HEK293T (cell line): ENCODE measurements at places on chromosomes 11 and 22.

- no peak for DNase-seq
Observed at GRCh38 chr11:66280428-66280827, 2.5 kb downstream of the CNIH2 start.

- no peak for DNase-seq
Observed at GRCh38 chr11:47340980-47341775, 11.3 kb downstream of the MYBPC3 start.

DNA sequence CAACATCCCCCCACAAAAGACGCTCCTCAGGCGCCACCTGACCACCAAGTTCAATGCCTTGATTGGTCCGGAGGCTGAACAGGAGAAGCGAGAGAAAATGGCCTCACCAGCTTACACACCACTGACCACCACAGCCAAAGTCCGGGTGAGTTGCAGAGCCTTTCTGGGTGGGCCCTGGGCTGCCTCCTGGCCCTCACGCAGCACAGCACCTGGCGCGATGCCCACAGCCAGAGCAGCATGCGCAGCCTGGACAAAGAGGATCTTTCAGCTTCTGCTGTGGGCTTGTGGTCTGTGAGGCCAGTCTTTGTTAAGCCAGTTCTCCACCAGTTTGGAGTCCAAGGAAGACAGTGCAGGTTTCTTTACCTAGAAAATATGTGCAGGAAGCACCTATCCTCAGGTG is 21.6 kb downstream of the CYB5R2 start:
- no peak for DNase-seq

- DNase-seq: no peak
Observed at GRCh38 chr11:46347637-46348311, 511 bp downstream of the DGKZ start.

GRCh38 chr11:62374801-62375200 is 37.6 kb downstream of the ASRGL1 start:
- DNase-seq: no peak

- peak; percentile 81 for DNase-seq
Observed at GRCh38 chr11:57349491-57350274, 11.5 kb downstream of the P2RX3 start.

DNA sequence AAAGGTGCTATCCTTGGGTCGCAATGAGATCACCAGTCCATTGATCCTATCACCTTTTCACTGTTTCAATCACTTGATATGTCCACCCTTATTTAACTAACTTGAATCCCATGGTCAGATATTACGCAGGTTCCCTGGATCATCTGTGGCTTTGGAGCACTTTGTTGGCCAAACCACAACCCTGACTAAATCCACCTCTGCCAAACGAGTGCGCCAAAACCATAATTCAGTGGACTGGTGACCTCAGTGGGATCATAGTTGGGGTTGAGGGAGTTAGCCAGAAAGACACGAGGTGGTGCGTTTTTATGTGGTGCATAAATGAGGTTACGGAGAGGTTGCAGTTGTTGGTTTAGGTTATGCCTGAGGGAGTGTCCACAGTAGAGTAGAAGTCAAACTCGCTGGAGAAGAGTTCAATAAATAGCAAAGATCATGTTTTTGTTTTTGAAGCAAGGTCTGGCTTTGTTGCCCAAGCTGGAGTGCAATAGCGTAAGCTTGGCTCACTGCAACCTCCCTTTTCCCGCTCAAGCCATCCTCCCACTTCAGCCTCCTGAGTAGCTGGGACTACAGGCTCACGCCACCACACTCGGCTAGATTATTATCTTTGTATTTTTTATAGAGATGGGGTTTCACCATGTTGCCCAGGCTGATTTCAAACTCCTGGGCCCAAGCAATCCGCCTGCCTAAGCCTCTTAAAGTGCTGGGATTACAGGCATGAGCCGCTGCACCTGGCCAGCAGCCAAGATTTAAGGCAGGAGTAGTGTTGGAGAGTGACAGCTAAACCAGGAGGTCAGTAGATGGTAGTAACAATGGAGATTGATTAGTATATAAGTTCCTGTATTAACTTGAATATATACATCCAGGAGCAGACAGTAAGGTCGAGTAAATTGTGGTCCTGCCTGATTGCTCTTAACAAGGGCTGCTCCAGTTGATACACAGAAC is 4.5 kb downstream of the FOXR1 start:
- no peak for DNase-seq

DNA sequence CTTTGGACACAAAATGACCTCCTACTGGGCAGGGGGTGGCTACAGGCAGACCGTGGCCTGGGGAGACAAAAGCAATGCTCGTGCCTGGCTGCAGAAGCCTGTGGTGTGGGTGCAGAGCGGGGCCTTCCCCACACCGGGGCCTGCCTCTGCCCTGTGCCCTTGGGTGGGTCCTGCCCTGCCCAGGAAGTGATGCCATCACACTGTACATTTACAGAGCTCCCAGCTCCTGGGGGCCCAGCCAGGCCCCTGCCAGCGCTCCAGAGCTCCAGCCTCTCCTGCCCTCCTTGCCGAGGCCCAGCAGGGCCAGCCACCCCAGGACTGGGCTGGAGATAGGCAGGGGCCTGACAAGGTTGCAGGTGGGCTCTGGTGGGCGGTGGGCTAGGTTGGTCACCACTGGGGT is 40.1 kb downstream of the MUC5B start:
- no peak for DNase-seq

DNA sequence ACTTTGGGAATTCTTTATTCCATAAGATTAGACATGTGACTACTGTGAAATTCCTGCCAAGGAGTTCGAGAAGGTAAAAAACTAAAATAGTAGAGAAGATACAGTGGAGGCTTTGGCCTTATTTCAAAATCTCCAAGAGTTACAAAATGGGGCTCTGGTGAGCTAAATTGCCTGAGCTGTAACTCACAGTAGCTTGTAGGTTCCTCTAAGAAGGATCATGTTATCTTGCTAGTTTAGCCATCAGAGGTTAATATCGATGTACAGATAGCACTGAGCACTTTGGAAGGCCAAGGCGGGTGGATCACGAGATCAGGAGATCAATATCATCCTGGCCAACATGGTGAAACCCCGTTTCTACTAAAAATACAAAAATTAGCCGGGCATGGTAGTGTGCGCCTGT is 81.1 kb downstream of the USP35 start:
- DNase-seq: no peak

DNA sequence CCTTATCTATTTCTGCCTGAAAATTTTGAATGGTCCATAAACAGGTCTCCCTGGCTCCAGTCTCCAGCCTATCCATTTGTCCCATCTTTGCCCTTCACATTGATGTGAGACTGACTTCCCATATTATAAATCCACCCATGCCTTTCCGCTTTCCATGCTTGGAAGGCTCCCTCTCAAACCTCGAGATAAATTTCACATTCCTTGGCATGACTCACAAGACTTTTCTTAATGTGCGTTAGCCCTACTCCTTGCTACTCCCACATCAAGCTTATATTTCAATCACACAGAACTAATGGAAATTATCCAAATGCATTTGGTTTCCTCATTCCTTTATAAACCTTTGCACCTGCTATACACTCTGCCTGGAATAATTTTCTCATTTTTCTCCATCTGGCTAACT is 163.7 kb upstream of the NTM start:
- no peak for DNase-seq

DNA sequence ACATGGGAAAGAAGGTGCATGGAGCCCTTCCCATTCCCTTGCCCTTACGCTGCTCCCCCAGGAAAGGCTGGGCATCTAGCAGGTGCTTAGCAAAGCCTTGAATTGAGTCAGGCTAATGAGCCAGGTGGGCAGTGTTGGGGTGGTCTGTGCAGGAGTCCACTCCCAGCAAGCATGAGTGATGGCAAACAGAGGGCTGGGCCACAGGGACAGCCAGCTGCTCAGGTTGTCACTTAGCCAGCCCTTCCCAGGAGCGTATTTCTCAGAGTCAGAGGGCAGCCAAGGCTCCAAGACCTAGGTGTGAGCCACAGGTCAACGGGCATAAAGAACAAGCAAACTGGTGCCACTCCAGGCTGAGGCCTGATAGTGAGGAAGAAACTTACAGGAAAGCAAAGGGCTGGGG is 149.8 kb downstream of the DSCAML1 start:
- no peak for DNase-seq

DNA sequence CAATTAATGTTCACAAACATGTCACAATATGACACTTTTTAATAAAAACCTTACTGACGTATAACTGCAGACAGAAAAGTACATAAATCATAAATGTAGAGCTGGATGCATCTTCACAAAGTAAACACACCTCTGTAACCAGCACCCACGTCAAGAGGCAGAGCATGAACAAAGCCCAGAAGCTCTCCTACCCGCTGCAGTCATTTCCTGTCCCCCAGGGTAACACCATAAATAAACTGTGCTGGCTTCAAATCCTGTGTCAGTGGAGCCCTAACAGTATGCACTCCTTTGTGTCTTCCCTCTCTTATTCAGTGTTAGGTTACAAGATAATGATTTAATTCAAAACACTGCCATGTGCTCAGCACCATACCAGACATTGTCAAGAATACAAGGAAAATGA is 5.7 kb downstream of the SYT13 start:
- no peak for DNase-seq

- no peak for DNase-seq
Observed at GRCh38 chr11:101738452-101738851, 154.6 kb upstream of the TRPC6 start.

- DNase-seq: peak; percentile 51
Observed at GRCh38 chr11:120715239-120715638, 203.7 kb downstream of the GRIK4 start.

- DNase-seq: no peak
Observed at GRCh38 chr11:121452609-121453150, at the start of gene SORL1-AS1. SORL1-AS1 (minus strand) TSS chr11:121452967.

GRCh38 chr22:27164781-27165503 is 507.6 kb downstream of the MIAT start:
- DNase-seq: no peak

DNA sequence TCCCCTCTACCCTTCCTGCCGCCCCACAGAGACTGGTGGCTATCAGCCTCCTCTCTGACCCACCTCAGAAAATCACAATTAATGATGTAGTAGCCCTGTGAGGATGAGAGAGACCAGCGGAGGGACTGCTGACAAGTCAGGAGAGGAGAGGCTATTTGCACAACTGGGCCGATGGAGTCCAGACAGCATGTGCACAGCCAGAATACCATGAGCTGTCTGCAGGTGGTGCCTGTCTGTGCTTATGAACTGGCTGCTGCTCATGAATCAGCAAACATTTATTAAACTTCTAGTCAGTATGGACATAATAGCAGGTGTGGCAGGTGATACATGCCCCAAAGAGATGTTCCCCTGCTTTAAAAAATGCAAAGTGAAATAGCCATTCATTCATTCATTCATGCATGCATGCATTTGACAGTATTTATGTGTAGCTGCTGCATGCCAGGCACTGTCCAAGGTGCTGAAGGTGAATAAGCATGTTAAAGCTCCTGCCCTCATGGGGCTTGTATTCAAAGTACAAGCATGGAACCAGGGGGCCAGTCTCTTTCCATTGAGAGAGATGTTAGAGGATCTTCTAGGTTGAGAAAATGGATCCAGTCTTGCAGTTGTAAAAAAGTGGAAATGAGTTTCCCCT is 141.3 kb downstream of the GRIK4 start:
- DNase-seq: no peak

DNA sequence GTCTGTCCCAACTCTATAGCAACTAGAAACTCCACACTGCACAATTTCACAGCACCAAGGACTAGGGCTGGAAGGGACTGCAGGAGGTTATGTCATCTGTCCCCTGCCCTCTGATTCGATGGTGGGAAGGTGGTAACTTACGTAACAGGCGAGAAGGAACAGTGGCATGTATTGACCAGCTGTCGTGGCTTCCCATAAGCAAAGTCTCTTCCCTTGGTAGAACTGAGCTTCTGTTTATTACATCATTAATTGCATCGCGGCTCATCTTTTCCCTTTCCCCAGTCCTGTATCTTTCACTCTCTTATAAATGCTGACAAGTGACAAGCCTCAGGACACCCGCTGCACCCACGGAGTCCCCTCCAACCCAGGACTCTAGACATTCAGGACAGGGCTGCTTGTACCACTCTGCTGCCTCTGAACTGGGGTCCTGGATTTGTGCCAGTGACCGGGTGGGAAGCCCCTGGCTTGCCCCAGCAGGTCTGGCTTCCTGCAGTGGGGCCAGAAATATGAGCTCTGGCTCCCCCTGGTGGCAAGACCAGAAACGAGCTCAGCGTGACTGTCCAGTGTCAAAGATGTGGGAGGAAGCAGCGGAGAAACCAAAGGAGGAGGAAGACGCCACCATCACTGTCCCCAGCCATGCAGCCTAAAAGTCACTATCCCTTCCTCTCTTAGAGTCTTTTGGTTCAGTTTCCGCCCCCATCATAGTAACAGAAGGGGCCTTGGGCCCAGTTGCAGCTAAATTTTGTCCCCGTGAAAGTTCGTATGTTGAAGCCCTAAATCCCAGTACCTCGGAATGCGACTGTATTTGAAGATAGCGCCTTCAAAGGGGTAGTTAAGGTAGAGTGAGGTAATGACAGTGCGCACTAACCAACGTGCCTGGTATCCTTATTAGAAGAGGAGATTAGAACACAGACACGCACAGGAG is 84.5 kb downstream of the ISX start:
- DNase-seq: peak; percentile 77

GRCh38 chr11:121688860-121689614 is 236.3 kb upstream of the SORL1-AS1 start:
- no peak for DNase-seq

GRCh38 chr11:115092516-115092915 is 411.7 kb downstream of the CADM1 start:
- DNase-seq: no peak

DNA sequence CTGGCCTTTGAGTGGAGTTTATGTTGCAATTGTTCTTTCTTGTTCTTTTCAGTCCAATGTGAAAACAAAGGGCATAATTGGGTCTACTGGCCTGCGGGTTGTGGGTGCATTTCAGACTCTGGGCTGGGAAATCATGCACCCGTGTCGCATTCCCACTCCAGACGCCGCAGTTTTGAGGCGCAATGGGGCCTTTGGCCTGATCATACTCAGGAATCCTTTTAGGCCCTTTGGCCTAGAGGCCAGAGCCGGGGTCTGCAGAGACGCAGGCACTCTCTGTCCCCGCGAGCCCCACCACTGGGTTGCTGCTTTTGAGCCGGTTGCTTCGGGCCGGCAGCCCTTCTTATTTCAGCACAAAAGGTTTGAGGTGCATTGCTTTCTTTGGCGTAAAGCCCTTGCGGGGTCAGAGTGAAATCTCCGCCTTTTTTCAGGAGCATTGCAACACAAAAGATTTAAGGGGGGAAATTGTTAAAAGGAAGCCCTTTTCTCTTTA is 48.4 kb upstream of the DBX1 start:
- no peak for DNase-seq

- DNase-seq: no peak
Observed at GRCh38 chr11:76153571-76153923, 52.8 kb downstream of the WNT11 start.

DNA sequence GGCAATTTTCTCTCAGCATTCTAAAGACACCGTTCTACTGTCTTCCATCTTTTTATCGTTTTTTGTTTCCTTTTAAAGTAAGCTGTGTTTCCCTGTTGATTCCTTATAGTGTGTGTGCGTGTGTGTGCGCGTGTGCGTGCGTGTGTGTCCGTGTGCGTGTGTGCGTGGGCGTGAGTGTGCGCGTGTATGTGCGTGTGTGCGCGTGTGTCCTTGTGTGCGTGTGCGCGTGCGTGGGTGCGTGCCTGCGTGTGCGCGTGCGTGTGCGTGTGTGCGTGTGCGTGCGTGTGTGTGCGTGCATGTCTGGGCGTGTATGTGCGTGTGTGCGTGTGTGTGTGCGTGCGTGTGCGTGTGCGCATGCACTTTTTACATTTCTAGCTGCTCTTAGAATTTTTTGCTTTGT is 1033.7 kb downstream of the BRD1 start:
- no peak for DNase-seq

GRCh38 chr11:131833366-131833765 is 463.0 kb downstream of the NTM start:
- no peak for DNase-seq

- peak; percentile 82 for DNase-seq
Observed at GRCh38 chr11:62880803-62881578, at the start of gene SLC3A2. SLC3A2 (plus strand) TSS chr11:62880896; CDS start chr11:62881024, 128 bp downstream.
